NB4 (cell line): ENCODE measurements at places on chromosomes 3 and 15.

DNA sequence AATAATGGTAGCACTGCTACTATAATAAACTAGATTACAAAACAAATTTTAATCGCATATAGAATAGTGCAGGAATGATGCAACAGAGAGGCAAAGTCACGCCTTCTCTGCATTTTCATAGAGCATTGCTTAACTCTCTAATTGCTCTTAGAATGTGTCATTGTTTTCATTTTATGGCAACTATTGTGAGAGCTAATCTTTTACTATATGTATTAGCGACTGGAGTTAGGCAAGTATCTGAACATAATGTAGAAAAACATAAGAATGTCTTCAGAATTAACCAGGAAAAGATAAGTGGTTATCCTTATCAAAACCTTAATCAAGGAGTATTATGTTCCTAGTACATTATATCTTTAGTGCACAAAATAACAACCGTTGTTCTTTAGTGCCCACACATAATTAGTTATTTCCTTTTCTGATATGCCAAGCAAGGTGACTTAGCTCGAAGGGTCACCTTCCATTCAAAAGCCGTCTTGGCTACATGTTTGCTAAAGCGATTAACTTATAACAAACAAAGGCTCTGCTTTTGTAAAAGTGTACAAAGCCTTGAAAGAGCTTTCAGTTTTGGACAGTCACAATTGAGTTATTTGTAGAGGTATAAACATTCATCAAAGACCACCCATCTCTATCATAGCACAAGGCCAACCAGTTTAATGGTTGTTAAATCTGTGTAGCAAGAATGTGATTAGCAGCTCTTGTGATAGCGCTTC is 1328.9 kb downstream of the ROBO2 start:
- DNase-seq = no peak

DNA sequence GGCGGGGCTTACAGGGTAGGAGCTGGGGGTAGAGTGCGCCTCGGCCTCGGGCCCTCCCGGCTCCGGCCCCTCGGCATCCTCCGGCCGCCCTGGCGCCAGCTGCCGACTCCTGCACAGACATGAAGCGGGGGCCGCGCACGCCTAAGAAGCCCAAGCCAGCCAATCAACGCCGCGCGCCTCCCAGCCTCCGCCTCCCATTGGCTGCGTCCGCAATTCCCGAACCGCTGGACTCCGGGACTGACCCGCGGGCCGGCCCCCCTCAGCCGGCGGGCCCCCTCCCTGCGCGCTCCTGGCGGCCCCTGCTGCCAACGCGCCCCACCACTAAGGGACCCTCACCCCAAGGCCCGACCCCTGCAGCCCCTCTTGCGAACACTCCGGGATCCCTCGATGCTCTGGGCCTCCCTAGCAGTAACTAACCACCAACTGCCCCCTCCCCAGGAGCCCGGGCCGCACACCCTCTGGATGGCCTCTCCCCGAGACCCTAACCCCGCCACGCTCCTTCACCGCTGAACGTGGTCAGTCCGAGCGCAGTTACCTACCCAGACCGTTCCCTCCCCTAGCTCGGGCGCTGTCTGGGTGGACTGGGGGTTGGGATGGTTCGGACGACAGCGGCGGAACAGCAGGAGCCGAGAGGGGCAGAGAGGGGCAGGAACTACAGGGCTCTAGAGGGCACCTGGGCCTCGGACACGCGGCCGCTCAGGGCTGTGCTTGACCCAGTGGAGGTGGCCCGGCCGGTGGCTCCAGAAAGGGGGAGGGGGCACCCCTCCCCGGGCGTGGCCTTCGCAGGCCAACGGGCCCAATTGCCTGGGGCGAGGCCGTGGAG is 5.0 kb downstream of the GATA2 start:
- DNase-seq = no peak

- DNase-seq = no peak
Observed at GRCh38 chr15:43434446-43434845, 58.5 kb downstream of the TP53BP1 start.

DNA sequence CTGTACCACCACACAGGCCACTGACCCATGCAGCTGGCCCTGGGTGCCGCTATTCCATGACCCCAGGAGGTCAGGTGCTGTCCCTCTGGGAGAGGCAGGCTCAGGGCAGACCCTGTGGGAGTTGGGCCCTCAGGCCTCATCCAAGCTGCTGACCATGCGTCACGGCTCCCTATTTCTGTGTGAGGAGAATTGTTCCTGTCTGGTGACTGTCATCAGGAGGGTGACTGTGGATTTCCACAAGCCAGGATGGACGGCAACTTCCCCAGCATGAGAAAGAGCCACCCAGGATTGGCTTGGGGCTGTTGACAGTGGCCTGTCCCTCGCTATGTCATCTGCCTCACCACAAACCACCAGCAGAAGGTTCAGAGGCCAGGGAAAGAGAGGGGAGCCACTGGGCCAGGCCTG is 41.4 kb downstream of the ZDHHC19 start:
- DNase-seq = peak; percentile 65
